ENCODE measurements at places on chromosomes 4 and X.

- no peak for DNase-seq
Observed at GRCh38 chr4:68182382-68182820, 52.7 kb upstream of the TMPRSS11F start.

DNA sequence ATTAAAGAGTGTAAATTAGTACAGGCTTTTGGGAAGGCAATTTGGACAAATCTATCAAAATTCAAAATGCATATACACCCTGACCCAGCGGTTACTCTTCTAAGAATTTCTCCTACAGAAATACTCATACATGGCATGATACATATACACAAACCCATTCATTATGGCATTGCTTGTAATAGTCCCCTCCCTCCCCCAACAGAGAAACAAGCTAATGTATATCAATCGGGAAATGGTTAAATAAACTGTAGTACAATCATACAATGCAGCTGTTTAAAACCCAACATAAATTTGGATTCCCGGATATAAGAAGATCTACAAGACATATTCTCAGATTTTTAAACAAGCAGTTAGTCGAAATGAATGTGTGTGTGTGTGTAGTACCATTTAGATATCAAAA, 808 bp downstream of the HUWE1 start:
- no peak for DNase-seq

DNA sequence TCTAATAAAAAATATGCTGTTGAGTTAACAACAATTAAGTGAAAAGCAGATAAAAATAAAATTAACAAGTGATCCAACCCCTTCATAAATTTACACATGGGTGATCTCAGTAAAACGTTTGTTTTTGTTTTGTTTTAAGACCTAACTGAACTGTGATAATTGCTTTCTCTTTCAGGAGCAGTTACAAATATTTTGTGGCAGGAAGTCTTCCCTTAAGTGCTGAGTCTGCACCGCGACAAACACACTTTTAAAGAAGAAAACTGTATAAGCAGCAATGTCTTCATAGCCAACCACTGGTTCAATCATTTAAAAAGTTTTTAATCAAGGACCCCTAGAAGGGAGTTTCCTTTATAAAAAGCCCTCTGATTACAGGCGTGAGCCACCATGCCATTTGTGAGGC, 53.7 kb upstream of the NFKB1 start:
- no peak for DNase-seq

DNA sequence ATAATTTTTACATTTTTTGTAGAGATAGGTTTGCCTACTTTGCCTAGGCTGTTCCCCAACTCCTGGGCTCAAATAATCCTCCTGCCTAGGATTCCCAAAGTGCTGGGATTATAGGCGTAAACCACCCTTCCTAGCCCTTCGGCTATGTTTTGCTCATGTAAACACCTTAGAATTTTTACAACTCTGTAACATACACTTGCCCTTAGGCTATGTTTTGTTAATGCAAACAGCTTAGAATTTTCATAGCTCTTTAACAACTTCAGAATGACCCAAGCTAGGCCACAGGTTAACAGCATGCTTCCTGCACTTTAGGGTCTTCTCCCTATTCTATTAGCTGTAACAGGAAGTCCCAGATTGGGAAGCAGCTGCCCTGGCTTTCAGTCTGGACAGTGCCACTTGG, 24.2 kb downstream of the KLHL15 start:
- DNase-seq = no peak

- no peak for DNase-seq
Observed at GRCh38 chr4:141027421-141027820, 105.8 kb downstream of the RNF150 start.

- DNase-seq = no peak
Observed at GRCh38 chr4:93658443-93658842, 170.1 kb upstream of the ATOH1 start.

GRCh38 chr4:86497980-86498862, 95.9 kb upstream of the PTPN13 start:
- no peak for DNase-seq

- no peak for DNase-seq
Observed at GRCh38 chrX:42954880-42955279, 176.9 kb upstream of the PPP1R2C start.

DNA sequence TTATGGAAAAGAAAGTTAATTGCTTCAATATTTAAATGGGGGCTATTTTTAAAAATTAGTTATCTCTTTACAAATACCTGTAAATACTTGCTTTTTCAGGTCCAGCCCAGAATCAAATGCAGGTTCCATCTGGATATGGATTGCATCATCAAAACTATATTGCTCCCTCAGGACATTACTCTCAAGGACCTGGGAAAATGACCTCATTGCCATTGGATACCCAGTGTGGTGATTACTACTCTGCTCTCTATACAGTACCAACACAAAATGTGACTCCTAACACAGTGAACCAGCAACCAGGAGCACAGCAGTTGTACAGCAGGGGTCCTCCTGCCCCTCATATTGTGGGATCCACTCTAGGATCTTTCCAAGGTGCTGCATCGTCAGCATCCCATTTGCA, 29.2 kb downstream of the SEC24B start:
- no peak for DNase-seq

DNA sequence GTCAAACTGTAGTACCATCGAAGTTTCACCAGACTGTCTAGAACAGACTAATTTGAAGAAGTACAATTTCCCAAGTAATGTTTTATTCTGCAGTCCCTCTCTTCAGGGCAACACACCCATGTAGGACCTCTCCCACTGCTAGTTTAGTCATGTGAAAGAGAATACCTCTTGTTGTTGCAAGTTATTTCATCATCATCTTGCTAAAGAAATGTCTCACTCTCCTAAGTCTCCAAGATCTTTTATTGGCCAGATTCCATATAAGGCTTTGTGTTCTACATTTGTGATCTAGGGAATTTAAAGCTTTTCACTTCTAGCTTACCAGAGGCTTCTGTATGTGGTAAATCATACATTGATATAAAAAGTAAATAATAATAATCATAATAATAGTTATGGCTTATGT, 745.3 kb upstream of the MAGEB2 start:
- no peak for DNase-seq

DNA sequence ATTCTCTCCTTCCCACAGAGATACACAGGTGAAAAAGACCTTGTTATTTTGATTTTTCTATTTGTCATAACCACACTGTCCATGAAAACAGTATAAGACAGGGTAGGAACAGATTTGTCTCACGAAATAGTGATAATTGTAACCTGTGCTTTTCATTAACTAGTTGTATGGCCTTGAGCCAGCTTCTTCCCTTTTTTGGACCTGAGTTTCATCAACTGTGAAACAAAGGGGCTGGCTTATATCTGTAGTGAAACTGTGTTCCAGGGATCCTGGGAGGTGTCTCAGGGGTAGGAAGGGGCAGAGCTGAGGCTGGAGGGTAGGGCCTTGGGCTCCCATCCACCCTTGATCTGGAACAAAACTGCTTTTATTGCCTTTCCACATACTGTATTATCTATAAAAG, 50.9 kb downstream of the MED28 start:
- no peak for DNase-seq

DNA sequence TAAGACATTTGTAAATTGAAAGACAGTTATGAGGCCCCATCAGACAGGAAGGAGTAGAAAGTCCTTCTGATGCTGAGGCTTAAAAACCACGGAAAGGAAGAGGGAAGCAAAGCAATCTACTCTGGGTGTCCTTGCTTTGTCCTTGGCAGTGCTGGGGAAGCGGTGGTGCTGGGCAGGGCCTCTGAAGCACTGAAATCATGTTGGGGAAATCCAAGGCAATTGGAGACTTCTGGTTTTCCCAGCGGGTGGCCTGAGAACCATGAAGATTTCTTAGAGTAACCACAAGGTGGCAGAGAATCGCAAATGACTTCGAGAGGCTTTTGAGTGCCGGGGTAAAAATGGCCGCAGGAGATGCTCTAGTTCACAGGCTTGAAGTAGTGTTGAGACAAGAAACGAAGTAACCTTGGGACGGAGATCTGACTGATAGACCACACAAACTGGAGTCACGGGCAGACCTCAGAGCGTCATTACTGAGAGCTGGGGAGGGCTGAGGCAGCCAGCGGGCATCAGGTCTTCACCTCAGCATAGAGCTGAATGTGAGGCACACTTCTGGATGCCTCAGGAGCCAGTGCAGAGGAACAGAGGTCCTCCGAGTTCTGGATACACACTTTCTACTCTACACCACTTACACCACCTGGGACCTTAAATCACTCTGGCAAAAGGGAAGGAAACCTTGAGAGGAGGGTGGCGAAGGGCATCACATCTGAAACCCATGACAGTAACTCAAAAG, 130.7 kb upstream of the GPRIN3 start:
- peak; percentile 26 for DNase-seq

- no peak for DNase-seq
Observed at GRCh38 chr4:133596459-133596858, 447.4 kb downstream of the PCDH10 start.

- no peak for DNase-seq
Observed at GRCh38 chr4:121073672-121074381, 1.5 kb upstream of the NDNF start.

GRCh38 chr4:76640353-76640910, 205.4 kb downstream of the SHROOM3 start:
- DNase-seq = no peak

- DNase-seq = no peak
Observed at GRCh38 chrX:132226169-132226568, 6.9 kb upstream of the RAP2C start.

- DNase-seq = no peak
Observed at GRCh38 chr4:35963383-35963782, 280.9 kb downstream of the ARAP2 start.

DNA sequence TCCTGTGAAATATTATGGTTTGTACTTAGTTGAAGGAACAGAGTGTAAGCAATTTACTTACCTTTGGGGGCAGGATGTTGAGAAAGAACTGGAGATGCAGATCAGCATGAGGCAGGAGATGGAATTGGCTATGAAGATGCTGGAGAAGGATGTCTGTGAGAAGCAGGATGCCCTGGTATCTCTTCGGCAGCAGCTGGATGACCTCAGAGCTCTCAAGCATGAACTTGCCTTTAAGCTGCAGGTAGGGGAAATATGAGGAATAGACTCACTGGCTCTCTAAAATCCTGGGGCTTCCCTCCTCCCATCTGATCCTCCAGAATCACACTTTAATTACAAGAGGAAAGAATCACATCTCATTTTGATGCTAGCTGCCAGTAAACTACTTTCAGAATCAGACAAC, 51.0 kb downstream of the GRSF1 start:
- DNase-seq = no peak

DNA sequence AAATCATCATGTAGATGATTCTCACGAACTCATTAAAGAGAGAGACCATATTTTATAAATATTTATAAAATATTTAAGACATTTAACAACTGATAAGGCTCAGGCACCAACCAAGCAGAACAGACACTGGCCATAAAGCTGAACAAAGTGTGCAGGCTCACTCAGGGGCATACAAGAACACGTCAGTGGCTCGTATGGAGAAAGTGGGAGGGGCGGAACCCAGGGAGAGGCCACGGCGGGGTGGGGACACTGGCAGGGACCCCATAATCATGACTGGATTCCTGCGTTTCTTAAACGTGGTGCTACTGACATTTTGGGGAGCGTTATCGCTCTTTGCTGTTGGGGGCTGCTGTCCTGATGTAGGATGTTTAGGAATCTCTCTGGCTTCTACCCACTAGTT, 31.3 kb upstream of the FAT1 start:
- DNase-seq = no peak

- no peak for DNase-seq
Observed at GRCh38 chr4:53508446-53508845, 82.8 kb downstream of the LNX1 start.

DNA sequence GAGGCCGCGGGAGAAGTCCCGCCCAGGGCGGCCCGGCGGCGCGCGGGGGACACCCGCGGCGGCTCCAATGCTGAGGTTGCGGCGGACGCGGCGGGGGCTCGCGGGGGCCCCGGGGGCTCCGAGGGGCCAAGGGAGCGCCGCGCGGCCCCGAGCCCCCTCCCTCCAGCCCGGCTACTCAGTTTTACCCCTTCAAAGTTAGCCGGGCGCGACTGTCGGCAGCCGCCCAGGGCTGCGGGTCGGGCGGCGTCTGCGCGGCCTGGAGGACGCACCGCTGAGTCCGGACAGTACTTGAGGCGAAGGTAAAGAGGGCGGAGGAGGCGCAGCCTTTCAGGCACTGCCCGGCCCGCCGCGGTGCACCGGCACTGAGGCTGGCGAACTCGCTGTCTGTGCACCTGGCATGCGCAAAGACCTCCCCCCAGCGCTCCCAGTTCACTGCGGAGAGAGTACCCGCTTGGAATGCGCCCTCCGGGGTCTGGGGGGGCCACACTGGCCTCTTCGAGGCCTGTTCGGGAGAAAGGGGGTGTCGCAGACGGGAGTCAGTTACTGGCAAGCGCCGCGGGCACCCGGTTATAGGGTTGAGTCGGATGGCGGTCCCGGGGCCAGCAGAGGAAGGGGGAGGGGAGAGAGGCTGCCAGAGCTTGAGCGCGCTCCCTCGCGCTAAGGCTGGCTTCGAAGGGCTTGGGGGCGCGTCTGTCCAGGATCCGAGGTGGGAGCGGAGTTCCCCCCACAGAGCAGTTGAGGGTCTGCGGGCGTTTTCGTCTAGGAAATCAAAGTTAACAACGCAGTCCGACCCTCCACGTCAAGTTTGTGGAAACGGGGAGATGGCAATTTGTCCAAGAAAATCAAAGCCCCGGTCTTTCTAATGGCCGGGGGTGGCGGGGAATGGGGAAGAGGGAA, 1.1 kb downstream of the PCDH19 start:
- DNase-seq = no peak

- DNase-seq = no peak
Observed at GRCh38 chrX:49977319-49978090, 55.1 kb downstream of the CLCN5 start.

- DNase-seq = no peak
Observed at GRCh38 chr4:81205302-81205701, 9.7 kb downstream of the PRKG2 start.

DNA sequence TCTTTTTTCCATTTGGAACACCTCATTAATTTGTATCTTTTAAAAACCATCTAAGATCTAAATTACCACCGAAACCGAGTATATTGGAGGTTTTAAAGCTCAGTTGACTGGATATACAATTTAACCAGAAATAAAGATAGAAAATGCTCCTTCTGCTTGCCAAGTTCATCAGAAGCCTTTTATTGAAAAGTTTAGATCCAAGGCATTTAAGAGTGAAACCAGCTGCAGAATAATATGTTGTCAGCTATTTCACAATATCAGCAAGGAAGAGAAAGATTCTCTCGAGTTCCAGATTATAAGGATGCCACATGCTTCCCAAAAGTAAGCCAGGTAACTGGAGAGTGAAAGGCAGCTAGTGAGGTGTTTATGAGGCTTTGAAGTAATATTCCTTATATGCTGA, 217.4 kb downstream of the DCTD start:
- DNase-seq = no peak

GRCh38 chr4:25930731-25931354, 16.8 kb downstream of the SMIM20 start:
- DNase-seq = no peak
